ENCODE measurements at places on chromosomes 5 and 9.

GRCh38 chr9:18989097-18989496 is 43.9 kb downstream of the SAXO1 start:
- no peak for DNase-seq

- no peak for DNase-seq
These were observed 401.5 kb upstream of the PIK3R1 start for GRCh38 chr5:67813877-67814539.

DNA sequence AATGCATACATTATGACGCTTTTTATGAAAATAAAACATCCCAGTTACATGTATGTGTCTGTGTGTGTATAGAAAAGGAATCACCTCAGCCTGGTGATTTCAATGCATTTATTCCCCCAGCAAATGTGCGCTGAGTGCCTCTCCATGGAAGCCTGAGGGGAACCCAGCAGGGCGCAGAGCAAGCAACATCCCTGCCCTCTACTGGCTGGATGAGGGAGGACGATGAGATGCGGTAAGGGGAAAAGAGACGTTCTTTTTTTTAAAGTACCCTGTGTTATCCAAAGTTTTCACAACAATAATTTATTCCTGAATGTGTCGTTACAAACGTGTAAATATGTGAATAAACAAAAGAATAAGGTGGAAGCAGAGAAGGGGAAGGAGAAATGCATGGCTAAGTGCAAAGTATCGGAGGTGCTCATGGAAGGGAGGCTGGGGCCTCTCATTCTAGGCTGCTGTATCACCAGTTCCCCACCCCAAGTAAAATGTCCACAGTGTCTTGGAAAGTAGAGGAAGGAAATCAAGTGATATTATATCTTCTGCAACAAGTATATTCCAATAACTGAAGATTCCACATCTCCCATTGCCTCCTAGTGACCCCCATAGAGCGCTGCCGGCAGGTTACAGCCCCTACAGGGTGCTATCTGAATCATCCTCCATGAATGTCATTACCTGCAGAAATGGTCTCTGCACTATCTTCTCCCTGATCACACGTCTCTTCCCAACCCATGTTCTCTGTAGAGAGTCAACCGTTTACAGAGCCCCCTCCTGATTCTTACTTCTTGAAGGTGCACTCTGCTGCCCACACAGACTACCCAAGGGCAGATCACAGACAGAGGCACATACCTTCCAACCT is 13.0 kb upstream of the ABLIM3 start:
- peak; percentile 79 for DNase-seq

DNA sequence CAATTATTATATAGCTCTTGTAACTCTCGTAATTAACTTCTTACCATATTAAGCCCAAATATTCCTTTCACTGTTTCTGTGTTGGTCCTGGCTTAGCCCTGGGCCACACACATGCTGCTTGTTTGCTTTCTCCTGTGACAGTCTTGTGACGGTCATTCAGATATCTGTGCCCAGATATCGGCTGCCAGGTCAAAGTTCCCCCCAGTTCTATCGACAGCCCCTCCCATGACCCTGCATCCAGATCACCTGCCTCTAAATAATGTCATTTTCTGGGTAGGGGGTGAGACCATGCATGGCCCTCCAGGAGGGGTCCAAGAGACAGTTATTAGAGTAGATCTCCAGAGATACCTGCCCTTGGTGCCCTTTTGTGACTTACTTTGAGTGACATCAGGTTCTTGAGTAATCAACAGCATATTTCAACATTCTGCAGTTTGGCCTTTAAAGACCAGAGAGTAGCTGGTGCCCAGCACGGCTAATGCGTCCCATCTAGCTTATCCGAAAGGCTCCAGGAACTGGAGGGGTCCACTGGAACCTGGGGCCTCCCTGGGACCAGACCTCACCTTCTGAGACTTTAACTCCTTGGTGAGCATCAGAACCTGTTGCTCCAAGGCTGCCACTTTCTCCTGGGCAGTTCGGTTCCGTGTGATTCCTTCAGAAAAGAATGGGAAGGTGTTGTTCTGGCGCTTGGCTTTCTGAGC is 26.9 kb downstream of the TBC1D2 start:
- DNase-seq, result peak; percentile 26

DNA sequence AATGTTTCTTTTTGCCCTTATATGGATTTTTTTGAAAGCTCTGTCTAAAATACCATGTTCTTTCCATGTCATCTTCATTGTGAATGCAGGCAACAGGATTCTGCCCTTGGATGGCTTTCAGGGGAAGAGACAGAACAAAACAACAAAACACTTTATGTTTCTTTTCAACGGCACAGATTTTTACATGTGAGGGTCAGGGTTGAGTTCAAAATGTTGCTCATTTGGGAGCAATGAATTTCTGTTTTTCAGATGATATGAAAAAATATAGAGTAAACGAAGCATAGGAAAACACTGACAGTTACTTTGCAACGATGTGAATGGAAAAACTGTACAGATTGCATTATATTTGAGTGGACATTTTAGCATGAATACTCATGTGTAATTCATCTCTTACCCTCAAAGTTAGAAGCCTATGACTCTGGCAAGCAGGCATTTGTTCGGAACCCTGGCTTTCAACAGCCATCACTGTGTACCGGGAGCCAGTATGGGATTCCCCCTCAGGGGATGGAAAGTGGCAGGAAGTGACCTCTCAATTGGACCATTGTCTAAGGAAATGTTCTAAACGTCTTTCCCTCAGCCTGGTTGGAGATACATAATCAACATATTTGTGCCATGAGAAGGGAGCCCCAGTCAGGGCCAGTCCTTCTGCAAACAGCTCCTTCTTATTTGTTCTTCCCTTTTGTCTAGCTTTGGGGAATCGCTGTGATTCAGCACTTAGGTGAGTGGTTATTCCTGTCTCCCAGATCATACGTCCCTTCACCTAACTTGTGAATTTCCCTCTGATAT is 153.9 kb upstream of the MEF2C start:
- DNase-seq, result no peak

DNA sequence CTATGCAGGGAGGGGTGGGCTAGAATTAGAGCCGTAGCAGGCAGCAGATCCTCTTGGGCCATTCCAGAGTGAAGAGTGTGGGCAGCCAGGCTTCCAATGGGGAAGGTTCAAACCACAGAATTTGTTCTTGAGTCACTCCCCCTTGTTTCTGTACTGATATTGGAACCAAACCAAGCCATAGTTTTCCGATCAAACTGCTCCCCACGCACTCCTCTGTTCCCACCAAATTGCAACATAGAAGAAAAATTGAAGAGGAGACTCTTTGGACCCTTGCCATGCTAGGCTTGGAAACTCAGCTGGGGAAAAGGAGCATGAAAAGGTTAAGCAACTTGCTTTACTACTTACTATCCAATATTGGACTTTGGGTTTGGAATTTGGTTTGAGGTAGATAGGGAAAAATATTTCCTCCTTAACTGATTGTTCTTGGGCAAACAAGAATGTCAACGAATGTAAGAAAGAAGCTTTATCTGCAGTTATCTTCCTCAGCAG is 165.8 kb upstream of the NR3C1 start:
- DNase-seq, result no peak

DNA sequence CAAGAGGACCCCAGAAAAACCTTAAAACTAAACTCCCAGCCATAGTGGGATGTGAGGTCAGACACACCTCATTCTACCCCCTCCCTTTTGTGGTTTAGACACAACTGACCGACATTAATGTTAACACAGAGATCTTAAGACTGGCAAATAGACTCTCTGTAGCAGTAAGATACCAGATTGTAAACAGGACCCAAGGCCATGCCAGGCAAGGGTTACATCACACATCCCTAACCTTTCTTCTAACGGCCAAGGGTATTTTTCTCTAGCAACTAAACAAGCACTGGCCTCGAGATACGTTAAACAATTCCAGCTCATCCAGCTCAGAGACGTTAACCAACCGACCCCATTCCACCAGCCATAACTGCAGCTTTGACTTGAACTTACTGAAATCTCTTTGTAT is 38.8 kb downstream of the NSUN2 start:
- DNase-seq, result no peak

DNA sequence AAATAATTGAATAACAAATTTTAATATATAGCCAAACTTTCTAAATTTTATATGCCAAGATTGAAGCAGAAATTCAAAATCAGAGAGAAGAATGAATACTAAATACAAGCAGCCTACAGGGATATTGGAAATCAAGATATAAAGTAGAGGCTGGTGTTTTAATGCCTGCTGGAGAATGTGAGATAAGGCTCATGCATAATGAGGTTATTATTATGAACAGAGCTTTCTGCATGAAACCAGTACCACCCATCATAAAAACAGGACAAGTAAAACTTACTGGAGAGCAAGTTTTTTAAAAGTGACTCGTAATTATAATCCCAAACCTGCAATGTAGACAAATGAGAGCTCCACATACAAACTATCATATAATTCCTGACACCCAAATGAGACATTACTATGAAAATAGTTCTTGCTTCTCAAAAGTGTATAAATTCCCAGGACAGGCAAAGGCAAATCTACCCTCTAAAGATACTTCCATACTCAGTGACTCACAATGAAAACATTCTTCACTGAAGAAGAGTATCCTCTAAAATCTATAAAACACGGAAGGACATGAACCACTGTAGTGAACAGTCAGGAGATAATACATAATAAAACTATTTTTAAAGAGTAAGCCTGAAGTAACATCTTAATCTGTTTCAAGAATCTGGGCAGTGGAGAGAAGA is 532.0 kb upstream of the GRAMD2B start:
- peak; percentile 76 for DNase-seq

DNA sequence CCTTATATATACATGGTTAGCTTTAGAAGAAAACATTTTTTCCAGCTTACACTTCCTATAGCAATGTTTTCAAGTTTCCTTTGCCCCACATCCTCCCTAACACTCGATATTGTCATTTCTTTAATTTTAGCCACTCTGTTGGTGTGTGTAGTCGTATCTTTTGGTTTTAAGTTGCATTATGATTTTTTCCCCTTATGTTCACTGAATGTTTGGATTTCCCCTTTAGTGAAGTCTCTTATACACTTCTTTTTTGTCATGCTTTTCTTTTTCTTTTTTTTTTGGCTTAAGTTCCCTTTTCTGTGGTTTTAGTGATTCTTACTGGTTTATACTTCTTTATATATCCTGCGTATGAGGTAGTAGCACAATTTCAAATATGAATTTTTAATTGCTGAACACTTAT is 58.8 kb downstream of the KDM4C start:
- DNase-seq, result no peak

DNA sequence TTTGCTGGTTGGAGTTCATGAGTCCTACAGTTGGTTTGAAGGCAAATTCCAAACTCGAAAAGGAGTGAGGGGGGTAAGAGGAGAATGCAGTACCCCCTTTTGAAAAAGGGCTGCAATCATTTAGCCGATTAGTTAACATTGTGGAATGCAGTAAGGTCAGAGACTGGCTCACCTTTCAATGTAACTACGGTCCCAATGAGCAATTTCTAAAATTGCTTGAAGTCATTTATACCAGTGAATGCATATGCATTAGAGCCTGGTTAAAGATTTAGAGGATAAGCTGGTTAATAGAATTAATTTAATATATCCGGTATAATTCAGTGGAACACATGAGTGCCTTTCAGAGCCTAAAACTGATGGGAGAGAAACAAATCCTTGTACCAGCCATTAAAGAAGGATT is 172.6 kb upstream of the PAPPA start:
- DNase-seq, result no peak

GRCh38 chr5:137858223-137858916 is 9.3 kb upstream of the MYOT start:
- no peak for DNase-seq

GRCh38 chr9:14746626-14747025 is 24.1 kb upstream of the CER1 start:
- no peak for DNase-seq

DNA sequence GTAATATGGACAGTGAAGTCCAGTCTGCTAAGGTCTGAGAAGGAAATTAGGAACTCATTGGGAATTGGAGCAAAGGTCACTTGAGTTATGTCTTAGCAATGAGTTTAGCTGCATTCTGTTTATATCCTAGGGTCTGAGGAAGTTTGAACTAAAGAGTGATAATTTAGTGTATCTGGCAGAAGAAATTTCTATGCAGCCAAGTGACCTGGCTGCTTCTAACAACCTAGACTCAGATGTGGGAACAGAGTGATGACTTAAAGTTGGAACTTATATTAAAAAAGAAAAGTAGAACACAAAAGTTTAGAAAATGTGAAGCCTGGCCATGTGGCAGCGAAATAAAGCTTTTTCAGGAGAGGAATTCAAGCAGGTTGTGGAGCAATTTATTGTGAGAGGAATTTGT is 106.2 kb downstream of the PRDM9 start:
- no peak for DNase-seq

GRCh38 chr5:169263591-169263990 is 37.3 kb downstream of the SLIT3 start:
- no peak for DNase-seq

GRCh38 chr5:40430101-40430710 is 249.5 kb upstream of the PTGER4 start:
- DNase-seq, result peak; percentile 39

GRCh38 chr9:129524582-129525270 is 96.2 kb downstream of the C9orf50 start:
- DNase-seq, result no peak

GRCh38 chr5:139577689-139578290 is 16.7 kb downstream of the UBE2D2 start:
- DNase-seq, result no peak

DNA sequence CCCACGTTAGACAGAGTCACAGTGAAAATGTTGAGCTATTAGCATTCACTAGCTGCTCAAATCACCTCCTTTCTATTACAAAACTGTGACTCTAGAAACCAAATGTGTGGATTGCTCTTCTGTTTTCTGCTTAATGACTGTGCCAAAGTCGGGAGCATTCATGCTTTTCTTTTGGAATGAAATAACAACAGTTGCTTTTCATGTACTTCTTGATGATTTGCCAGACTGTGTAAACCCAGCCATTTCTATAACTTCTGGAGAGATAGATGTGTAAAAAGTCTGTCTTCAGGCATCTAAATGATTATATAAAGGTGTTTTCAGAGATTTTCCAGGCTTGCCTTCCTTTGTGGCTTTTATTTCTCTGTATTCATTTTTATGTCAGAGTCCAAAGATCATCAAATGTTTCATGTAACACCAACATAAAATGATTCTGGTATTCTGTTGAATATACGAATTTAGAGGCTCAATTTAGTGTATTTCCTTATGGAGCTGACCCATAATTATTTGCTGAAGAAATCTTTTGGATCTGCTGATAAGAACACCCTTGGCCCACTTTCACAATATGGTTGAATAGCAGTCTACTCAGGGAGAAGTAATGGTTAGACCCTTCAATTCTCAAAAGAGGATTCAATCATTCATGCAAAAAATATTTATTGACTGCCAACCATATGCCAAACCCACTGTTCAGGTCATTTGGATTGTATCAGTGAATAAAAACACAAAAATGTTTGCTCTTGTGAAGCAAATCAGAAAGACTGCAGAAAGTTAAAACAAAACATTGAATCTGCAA is 581.2 kb downstream of the CDH18 start:
- DNase-seq, result peak; percentile 9

- DNase-seq, result no peak
These were observed 222.0 kb downstream of the EBF1 start for GRCh38 chr5:158877706-158878105.

- DNase-seq, result peak; percentile 90
These were observed 38.5 kb downstream of the TARS1 start for GRCh38 chr5:33479311-33479710.

GRCh38 chr5:8478326-8478725 is 609.4 kb downstream of the MTRR start:
- no peak for DNase-seq
